Colonic mucosa (tissue), 4 donors: ENCODE measurements at places on chromosomes 4 and X.

GRCh38 chrX:38313190-38313589, 14.1 kb downstream of the RPGR start:
- no peak for DNase-seq

DNA sequence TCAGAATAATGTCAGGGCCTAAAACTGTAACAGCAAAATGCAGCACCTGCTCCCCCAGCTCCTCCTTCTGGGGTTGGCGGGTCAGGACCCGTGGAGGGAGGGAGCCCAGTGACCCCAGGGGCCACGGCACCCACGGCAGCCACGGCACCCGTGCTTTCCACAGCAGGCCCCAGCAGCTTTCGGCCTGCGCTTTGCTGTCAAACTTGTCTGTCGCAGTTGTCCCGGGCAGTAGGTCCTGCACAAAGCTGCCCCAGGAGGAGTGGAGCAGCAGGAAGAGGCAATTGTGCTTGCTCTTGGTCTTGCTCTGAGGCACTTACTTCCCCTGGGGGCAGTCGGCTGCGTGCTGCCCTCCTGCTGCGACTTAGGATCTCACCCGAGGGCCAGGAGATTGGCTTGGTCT, 183.6 kb downstream of the AFAP1 start:
- no peak for DNase-seq

- peak; percentile 57 for DNase-seq
Measured at GRCh38 chr4:168569066-168569930, 72.4 kb downstream of the PALLD start.

DNA sequence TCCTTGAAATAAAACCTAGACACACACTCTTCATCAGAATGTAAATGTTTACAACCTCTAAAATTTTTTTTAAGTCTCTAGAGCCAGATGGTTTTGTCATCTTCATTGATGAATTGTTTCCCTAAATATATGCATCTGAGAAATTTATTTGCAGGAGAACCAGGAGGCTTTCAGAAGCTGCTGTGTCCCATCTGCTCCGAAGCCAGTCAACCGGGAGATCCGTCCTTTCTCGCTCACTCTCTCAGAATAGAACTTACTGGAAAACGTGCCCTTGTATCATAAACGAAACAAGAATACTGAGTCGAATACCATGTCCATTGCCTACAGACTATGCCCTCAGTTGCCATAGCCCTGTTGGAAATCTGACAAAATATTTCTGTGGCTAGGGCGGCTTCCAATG, 103.5 kb downstream of the SLC34A2 start:
- DNase-seq: no peak

GRCh38 chrX:120291211-120291610, 20.1 kb downstream of the TMEM255A start:
- DNase-seq: no peak

- no peak for DNase-seq
Measured at GRCh38 chrX:46461660-46462191, 83.5 kb downstream of the ZNF674 start.

- no peak for DNase-seq
Measured at GRCh38 chrX:74980802-74981201, 55.5 kb upstream of the NEXMIF start.

GRCh38 chrX:103941201-103941975, 21.0 kb upstream of the TMSB15B start:
- DNase-seq: no peak

DNA sequence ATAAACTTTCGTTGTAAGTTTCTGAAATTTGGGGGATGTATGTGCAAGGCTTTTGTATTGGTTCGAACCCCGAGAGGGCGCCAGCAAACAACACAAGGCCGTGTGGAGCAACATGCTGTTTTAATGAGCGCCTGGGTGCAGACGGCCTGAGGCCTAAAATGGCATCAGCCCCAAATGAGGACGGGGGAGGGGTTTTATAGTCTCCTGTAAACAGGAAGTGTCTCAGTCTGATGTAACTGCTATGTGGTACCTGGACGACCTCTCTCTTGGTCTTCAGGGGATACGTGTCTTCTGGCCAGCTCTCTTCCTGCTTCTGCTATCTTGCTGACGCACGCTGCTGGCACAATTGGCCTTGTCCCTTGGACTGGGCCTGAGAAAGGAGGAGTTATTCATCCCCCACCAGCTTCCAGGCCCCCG, 1348.0 kb downstream of the ADGRL3 start:
- no peak for DNase-seq

DNA sequence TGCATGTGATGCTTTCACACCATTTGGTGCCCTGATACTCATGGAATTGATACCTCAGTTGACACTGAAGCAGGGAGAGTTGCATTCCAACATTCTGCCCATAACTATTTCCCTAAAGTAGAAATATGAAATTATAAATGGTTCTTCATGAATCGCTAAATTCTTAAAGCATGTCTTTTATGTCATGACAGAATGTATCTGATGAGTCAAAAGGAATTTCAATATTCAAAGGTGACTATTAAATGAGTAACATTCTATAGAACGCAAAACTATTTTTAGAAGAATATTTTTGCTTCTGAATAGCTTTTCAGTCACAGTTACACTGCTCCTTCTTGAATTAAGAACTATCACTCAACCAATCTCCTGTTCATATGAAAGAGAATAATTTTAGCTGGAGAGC, 152.8 kb downstream of the ADGRA3 start:
- no peak for DNase-seq

- peak; percentile 68 for DNase-seq
Measured at GRCh38 chr4:150078579-150079080, 385 bp downstream of the DCLK2 start.

GRCh38 chr4:2652415-2653160, 103.5 kb downstream of the TNIP2 start:
- no peak for DNase-seq

DNA sequence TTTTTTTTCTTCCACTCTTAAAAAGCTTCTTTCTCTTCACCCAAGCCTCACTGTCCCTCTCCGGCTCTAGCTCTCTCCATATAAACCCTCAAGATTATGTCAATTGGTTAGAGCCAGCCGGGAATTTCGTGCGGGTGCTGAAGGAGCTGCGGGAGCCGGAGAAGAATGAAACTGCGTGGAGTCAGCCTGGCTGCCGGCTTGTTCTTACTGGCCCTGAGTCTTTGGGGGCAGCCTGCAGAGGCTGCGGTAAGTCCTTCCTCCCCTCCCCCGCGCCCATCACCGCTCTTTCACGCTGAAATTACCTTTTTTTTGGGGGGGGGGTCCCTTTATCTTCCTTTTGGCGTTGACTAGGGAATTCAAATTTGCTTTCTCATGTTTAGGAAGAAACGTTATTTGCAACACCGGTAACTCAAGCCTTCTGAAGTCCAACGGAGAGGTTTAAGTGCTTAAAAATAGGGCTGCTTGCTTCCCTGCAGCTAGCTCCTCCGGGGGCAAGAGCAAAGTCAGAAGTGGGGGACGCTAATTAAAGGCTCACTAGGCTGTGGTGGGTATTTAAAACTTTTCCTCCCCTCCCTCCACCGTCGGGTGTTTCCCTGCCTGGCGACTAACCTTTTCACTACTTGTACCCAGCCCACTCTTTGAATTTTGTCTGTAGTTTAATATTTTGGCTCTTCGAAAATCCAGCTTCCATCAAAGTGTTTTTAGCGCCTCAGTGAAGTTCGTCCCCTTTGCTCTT, 491 bp downstream of the COL4A5 start:
- DNase-seq: no peak

DNA sequence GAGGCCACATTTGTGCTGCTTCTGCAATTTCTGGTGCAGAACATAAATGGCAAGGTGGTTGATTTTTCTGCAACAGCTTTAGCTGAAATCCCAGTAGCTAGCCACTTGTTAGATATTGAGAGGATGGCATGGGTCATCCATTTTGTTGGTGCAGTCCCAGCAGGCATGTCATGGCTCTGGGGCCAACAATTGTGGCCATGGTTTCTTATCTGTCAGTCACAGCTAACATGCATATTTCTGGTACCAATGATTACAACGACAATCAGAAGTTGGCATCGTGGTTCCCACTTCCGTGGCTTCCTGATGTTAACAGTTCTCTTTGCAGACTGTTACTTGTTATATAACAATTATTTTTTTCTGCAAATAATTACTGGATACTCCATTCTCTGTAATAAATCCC, 42.8 kb upstream of the PRKG2 start:
- no peak for DNase-seq

DNA sequence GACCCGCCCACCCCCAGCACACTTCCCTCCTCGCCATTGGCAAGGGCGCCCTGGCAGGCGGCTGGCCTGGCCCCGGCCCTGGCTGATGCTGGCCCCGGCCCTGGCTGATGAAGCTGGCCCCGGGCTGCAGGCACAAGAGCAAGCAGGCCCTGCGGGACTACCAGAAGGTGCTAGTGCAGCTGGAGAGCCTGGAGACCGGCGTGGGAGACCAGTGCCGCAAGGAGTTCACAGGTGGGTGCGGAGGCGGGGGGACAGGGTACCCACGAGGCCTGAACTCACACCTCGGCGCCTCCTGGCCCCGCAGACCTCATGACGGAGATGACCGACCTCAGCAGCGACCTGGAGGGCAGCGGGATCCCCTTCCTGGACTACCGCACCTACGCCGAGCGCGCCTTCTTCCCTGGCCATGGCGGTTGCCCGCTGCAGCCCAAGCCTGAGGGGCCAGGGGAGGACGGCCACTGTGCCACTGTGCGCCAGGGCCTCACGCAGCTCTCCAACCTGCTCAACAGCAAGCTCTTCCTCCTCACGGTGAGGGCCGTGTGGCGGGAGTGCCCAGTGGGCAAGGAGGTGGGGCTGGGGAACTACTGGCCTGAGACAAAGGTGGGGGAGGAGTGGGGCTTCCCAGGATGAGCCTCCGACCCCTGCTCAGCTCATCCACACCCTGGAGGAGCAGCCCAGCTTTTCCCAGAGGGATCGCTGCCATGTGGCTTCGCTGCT, 6.1 kb upstream of the SRPK3 start:
- DNase-seq: no peak

- no peak for DNase-seq
Measured at GRCh38 chrX:27893211-27893610, 85.4 kb downstream of the MAGEB10 start.

DNA sequence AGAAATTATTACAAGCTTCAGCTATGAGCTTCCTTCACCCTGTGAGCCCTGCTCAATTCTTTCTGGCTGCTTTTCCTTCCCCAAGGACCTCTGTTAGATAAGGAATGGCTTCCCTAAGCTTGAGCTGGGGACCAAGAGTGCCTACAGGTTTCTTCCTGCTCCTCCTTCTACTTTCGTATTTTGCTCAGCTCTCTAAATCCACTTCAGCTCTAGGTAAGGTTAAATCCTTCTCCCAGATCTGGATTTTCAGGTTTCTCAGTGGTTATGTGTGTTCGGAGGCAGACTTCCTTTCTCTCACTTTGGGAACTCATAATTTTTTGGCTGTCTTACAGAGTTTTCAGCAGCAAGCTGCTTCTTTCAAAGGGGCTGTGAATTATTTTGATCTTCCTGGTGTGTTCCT, 21.9 kb upstream of the ZDHHC15 start:
- DNase-seq: no peak

DNA sequence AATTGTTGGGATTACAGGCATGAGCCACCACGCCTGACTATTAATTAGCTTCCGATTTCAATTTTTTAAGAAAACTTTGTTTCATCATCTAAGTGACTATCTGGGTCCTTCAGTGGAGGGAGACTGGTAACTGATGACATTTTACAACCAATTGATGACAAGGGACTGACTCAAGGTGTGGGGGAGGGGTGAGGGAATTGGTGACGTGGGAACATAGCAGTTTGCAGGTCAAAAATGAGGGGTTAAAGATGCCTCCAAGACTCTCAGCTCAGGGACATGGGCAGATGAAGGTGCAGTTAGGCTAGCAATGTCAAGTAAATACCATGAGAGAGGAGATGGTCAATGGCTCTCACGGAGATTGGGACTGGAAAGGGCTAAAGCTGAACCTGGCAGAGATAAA, 5.7 kb upstream of the FAM9C start:
- DNase-seq: no peak

GRCh38 chr4:86950831-86951525, 16.2 kb downstream of the AFF1 start:
- DNase-seq: no peak

DNA sequence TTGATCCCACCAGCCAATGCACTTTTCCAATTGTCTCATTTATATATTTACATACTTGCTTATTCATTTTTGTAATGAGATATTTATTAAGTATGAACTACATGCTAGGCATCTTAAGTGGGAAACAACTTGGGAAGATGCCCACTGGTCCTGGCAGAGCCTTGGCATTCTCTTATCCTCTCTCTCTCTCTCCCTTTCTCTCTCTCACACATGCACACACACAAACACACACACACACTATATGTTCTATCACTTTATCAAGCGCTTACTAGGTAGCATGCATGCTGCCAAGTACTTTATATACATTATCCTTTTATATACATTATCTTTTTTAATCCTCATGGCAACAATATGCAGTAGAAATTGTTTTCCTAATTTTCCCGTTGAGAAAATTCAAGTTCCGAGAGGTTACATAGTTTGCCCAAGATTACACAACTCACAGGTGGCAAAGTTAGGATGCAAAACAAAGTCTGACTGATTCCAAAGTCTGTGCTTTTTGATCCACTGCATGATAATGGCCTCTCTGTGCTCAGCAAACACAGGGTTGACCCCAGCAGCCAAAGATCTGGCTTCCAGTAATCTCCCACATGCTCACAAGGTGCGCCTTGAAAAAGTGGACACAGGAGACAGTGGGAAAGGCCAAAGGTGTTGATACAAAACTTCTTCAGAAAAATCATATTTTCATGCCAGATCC, 173.1 kb upstream of the KLF3 start:
- DNase-seq: no peak

DNA sequence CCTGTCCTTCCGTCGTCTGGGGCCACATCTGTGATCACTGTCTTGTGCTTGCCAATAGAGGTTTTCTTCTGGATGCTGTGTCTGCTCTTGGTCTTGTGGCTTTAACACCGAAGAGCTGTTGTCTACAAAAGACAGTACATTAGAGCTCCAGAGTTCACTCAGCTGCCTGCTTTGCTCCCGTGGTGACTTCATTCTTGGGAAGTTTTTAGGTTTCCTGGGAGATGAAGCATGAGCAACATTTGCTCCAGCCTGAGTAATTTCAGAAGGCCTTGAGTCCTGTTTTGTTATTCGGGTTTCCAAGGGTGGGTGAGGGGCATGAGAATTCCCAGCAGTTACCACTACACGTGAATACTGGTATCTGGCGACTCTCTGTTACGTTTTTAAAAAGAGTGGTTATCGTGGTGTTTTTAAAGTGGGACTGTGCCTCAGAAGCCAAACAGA, 189.2 kb downstream of the SHROOM3 start:
- DNase-seq: no peak

- no peak for DNase-seq
Measured at GRCh38 chr4:80036949-80037685, 35.9 kb downstream of the ANTXR2 start.
